Hematopoietic multipotent progenitor cell treated with erythropoietin and hydrocortisone succinate and interleukin-3 and kit ligand, for 4 days (in vitro differentiated cells): ENCODE measurements at places on chromosomes 7 and 10.

GRCh38 chr7:74501298-74501697 is 47.6 kb downstream of the GTF2IRD1 start:
- DNase-seq = no peak

DNA sequence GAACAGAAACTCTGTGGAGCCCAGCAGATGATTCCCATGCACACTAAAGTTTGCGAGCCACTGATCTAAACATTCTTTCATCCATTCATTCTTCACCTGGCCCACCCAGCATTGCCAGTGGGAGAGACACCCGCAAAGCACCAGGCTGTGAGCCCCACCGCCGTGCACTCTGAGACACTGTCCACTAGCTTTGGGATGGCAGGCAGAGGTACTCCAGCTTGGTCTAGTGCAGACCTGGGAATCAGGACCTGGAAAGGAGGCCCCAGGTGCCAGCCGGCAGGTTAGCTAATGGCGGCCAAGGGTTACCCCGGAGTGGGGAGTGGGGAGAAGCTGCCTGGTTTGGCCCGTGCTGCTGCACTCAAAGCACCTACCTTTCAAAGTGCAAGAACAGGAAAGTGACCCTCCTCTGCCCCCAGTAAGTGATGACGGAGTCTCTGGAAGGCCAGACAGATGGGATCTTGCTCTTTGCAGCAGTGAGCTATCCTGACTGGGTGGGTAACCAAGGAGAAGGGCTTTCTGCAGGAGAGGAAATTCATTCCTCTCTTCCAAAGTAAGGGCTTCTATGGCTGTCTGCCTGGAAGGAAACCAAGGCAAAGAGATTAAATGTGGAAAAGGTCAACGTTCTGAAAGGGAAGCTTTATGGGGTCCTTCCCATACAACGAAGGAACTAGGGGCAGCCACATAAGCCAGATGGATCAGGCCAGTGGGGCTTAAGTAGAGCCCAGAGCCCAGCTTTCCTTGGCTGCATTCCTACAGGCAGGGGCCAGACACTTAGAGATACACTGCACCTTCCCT is 74.2 kb upstream of the LRRC4 start:
- DNase-seq = no peak

DNA sequence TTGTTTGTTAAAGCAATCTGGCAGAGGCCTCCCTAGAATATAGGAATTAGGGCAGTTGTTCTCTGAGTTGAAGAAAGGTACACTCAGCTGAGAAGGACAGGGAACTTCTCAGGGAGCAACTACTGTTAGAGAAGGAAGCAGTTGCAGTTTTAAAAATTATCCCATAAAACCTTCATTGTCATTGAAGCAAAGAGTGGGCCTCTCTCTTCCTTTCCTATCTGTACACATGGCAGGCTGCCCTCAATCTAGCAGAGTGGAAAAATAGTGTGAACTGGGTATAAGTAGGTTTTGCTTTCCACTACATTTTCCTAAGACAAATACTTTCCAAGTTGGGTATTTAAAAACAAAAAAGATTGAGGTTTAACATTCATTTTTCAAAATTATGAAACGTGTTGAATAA is 236.7 kb upstream of the KLF14 start:
- no peak for DNase-seq

- no peak for DNase-seq
These were observed 380 bp downstream of the NAT16 start for GRCh38 chr7:101179713-101180112.

GRCh38 chr7:24365606-24366005 is 81.6 kb downstream of the NPY start:
- DNase-seq = no peak

GRCh38 chr7:31022726-31023125 is 29.4 kb upstream of the ADCYAP1R1 start:
- DNase-seq = no peak

- no peak for DNase-seq
These were observed 70.9 kb upstream of the PCGF5 start for GRCh38 chr10:91149550-91149949.

- no peak for DNase-seq
These were observed 180.0 kb downstream of the RELN start for GRCh38 chr7:103809229-103809994.

DNA sequence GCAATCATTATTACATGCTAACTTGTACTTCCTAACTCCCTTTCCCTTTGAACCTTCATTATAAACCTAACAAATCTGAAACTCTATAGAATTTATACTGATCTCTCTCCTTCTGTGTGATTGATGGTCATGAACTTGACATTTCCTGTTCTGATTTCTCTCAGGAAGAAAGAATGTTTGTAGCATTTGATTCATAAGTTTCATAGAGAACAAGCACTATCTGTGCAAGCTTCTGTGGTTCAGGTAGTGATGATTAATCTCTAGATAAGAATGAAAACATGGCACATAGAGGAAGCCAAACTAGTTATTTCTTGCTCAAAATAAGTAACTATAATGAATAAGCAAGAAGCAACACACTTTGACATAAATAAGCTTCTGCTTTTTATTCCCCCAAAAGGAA is 34.2 kb downstream of the TFPI2 start:
- DNase-seq = peak; percentile 1

DNA sequence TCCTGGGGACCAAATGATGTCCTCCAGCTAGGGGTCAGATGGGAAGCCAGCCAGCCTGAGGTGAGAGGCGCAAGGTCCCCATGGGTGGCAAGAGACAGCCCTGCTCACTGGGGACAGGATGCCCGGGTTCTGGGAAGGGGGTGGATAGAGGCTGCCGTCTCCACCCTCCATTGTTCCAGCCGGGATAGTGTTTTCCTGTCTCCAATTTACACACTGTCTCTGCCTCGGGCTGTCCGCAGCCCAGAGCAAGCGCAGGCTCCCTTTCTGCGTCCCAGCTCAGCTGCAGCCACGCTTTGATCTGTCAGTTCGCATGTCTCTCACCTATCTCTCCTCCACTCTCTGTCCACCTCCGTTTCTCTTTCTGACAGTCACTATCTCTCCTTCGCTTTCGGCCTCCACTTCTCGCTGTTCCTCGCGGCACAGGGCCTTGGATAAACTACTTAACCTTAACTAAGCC is 2.1 kb downstream of the EPHB4 start:
- DNase-seq = no peak

DNA sequence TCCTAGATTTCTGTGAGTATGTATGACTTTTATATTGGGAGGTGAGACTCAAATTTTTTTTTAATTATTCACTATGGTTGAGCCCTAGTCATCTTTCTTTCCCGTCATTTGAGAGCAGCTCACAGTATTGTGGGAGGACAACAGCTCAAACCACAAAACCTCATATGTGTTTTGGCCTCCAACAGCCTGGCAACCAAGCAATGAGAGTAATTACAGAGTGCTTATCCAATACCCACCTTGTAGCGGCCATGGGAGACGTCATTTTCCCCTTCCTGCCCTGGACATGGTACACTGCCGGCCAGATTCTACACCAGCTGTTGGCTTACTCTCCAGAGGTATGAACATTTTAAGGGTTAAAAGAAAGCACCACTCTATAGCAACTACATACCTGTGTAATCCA is 49.1 kb downstream of the DOCK4 start:
- DNase-seq = peak; percentile 80

- peak; percentile 52 for DNase-seq
These were observed 584 bp upstream of the ZMIZ1 start for GRCh38 chr10:79068203-79068561.

- peak; percentile 39 for DNase-seq
These were observed 22.9 kb downstream of the CDK6 start for GRCh38 chr7:92813390-92814024.

DNA sequence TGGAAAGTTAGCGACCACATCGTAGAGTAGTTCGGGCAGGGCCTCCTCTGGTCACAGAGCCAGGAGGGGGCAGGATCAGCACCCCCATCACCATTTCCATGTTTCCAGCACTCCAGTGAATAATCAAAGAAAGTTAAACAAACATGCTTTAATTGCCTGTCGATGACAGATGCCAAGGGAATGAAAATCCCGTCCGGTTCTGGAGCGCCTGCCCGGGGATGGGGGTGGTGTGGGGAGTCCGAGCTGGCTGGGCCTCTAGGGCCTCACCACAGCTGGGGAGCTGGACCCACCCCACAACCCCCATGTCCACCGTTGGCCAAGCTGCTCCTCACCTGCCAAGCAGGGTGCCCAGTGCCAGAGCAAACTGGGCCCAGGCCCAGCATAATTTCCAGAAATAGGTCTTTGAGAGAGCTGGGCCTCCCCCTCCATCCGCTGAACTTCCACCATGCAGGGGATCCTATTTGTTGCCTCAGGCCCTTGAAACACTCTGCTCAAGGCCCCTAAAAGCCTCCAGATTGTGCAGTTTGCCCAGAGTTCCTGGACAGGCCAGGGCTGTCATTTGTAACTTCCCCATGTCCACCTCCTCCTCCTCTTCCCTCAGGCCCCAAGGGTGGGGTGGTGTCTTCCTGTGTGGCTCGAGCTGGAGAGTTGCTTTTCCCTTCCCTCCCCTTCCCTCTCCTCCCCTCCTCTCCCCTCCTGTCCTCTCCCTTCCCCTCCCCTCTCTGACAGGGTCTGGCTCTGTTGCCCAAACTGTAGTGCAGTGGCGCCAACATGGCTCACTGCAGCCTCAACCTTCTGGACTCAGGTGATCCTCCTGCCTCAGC is 101.0 kb downstream of the MYL10 start:
- DNase-seq = no peak

- no peak for DNase-seq
These were observed 284.8 kb downstream of the TNS3 start for GRCh38 chr7:47297120-47297519.

- DNase-seq = no peak
These were observed 537.8 kb upstream of the AUTS2 start for GRCh38 chr7:69060516-69060915.

- DNase-seq = no peak
These were observed 59.8 kb upstream of the SMNDC1 start for GRCh38 chr10:110364531-110364937.

- DNase-seq = peak; percentile 26
These were observed 1.2 kb downstream of the THNSL1 start for GRCh38 chr10:25017661-25018060.

DNA sequence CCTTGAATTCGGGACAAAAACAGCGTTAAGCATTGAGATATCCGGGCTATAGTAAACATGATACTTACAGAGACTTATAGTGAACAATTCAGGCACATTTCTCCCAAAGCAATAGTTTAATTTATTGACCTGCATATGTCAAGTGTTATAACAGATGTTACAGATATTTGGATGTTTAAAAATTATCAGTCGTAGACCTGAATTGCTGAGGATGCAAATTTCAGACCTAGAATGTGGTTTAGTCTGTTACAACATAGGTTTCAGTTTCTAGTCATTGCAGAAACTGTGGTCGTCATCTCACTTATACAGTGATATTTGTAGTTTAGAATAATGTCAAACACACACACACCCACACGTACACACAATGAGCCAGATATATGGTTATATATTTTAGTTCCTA is 85.2 kb downstream of the VTI1A start:
- DNase-seq = peak; percentile 20

DNA sequence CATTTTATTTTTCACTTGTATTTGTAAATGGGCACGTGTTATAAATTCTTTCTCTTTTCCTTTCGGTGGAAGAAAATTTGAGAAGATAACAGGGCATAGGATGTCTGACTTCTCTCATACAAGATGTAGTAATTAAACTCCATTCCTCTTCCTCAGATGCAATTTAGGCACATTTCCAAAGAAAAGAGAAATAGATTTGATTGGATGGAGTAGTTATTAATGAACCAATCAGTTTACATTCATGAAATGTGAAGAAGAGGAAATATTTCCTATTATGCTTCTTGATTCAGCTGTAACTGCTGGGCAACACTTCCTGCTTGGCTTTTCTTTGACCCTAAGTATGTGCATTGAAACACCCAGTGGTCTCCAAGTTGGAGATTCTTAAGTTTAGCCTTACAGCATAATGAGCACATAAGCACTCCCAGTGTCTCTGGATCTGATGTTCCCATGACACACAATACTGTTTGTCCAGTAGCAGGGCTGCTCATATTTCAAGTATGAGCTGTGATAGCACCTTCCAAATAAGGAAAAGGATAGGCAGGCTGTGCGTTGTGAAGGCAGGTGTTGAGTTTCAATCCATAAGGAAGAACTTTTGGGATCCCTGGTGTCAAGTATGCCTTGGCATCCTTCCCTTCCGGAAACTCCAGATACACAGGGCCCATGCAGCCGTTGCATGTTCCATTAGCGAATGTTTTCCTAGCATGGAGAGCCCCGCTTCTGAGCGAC is 33.4 kb upstream of the COBL start:
- no peak for DNase-seq

DNA sequence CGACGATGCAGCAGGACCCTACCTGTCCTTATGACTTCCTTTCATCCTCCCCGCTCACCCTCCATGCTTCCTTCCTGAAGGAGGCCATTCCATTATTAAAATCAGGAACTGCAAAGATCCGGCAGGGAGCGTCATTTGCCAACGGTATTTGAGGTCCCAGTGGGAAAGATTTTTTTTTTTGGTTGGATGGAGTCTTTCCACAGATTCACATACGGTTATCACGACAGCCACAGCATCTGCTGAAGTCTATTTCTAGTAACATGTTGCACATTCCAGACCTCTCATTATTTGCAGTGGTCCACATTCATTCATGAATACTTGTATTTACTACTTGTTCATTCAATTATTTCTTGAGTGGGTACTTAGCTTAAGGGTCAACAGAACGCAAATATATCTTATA is 94.7 kb upstream of the LYZL2 start:
- no peak for DNase-seq

DNA sequence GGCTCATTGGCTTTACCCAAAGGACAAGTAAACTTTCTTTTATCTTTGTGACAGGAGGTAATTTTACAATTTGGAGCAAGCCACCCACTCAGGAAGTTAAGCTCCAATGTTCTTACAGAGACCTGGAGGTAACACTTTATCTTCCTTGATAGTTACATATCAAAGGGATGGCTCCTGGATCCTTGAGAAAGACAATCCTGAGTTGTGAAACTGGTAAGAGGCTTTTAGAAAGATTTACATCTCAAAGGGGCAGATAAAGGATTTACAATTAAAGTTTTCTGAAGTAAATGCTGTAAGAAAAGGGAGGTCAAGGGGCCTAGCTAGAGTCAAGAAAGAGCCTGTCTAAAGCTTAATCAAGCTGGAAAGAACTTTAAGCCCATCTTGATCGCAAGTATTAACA is 124.4 kb upstream of the ZNF804B start:
- no peak for DNase-seq

DNA sequence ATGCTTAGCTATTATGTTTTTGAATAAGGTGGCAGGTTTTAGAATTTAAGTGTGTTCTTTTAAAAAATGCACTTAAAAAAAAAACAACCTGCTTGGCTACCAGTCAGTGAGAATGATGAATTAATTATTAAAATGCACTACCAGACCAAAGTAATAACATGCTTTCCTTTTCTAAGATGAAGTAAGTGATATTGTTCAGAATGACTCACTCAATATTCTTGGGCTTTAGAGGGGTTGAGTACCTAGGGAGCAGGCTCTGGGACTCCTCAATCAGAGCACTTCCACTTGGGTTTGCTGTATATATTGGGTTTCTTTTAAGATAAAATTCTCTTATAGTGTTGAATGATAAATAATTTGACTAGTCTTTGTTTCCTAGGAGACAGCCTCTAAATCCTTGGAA is 8.6 kb downstream of the STAM start:
- no peak for DNase-seq
